NCI-H1417 treated with DMSO at 0.1 percent for 48 hours (cell line): ENCODE measurements at places on chromosomes 6 and 20.

GRCh38 chr20:48676795-48677460 lies 150.9 kb downstream of the PREX1 start:
- no peak for DNase-seq

GRCh38 chr6:40444811-40445210 lies 142.4 kb downstream of the LRFN2 start:
- DNase-seq, result no peak

GRCh38 chr6:101401792-101402621 lies 8.5 kb downstream of the GRIK2 start:
- DNase-seq, result peak; percentile 11

DNA sequence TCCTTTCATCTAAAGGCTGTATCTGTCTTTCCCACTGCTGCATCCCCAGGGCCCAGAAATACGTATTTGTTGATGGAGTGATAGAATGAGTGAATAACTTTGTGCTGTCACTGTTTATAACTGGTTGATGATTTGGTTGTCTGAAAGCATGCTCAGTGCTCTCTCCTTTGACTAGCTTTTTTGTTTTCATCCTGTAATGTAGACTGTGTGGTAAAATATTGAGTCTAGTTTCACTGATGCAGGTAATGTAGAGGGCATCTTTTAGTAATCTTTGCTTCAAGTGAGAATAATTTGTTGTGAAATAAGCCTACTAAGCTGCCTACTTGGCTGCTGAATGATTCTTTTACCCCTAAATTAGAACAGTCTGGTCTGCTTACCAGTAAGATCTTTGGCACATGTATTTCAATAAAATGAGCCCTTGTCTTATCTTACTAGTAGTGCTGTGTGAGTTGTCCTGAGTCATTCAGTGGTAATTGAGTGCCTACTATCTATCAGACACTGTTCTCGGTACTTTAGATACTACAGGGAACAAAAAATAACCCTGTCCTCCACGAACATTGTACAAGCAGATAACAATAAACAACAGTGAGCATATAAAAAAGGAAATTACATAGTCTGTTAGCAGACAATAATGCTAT lies 39.9 kb downstream of the MAPK14 start:
- DNase-seq, result no peak
